Endothelial cell of umbilical vein (primary cell): ENCODE measurements at places on chromosomes 5 and 9. TPM values are rescaled to one million over a fixed set of nuclear protein-coding genes. Genes with fewer than 3 reads are reported as not detected.
A peak's percentile ranks its signal among the peaks of the same experiment; 100 is the strongest.

DNA sequence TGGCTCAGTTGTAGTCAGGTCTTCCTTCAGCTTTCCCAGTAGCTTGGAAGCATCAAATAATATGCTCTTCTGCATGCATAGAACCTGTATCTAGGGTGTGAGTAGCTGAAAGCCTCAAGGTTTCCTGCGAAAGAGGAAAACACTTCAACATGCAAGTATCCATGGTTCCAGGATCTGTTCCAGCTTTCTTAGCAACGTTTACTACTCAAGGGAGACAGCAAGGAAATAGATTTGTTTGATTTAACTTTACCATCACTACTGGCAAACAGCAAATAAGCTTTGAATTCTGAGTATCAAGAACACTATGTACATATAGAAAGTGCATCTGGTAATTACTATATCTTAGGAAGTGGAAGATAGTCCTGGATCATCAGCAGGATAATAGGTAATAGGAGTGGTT, 341.0 kb downstream of the PRR16 start:
- no peak for DNase-seq

Gene ANKRD18A
- 0.21 TPM in 1 of 2 replicates, not detected in the other for total RNA-seq

- no peak for DNase-seq
Observed at GRCh38 chr5:174093123-174093522, 47.6 kb downstream of the NSG2 start.

- peak; percentile 79 for DNase-seq
Observed at GRCh38 chr9:6214903-6215302, 704 bp upstream of the IL33 start.

Gene SLC27A6
- total RNA-seq, result 0.18 TPM in 1 of 2 replicates, not detected in the other

Gene IL12B
- not detected in 2 replicates for total RNA-seq

DNA sequence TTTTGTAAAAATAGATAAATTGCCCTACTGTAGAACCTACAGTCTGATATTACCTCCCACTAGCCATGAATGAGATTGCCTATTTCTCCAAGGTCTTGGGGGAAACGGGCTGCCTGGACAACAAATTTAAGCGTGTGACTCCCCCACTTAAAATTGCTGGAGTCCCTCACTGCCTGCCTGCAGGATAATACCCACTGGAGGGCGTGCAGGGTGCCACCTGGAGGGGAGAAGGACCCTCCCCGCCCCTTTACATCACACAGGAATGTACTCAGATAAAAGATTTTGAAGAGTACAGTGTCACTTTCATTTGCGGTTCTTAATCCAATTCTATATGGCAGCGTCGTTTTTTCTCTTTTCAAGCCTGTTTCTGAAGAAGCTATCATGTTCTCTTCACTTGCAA, 6.2 kb upstream of the TRIM7 start:
- DNase-seq, result no peak

DNA sequence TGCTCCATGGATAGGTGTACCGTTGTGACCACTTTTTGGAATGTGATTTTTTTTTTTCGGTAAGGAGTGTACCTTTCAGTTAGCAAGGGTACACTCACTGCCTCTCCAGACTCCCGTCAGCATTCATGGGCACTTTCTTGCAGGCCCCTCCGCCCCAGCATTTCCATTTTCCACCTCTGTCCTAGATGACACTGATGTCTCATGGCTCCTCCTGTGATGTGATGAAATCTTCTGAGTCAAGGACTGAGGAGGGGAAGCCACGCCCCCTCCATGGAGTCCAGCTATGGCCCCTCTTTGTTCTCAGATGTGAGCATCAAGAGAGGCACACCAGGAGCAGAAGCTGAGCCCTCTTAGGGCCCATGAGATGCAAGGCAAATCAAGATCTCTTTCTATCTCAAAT, 61.8 kb downstream of the CTSL start:
- no peak for DNase-seq

Gene PCDHAC1
- not detected in 2 replicates for total RNA-seq

Gene ARHGEF37
- total RNA-seq, result 7.0 and 7.1 TPM in 2 replicates

DNA sequence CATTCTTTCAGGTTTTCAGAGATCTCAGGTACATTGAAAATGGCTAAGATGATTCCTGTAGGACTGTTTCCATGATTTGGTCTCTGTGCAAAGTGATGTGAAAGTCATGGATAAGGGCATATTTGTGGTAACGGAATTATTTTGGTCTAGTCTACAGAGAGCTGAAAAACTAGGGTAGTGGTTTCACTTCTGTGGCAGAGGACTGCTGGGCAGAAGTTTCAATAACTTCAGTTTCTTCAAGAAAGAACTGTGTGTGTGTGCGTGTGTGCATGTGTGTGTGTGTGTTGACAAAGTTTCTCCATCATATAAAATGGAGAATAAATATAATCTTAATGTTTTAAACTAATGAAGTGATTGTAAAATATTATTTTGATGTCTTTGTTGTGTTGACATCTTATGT, 4.3 kb downstream of the CNOT8 start:
- no peak for DNase-seq

Gene CMBL
- 14.3 and 15.9 TPM in 2 replicates for total RNA-seq

Gene NR2F1
- 21.5 and 23.9 TPM in 2 replicates for total RNA-seq

Gene AKNA
- total RNA-seq, result 19.9 and 22.4 TPM in 2 replicates

DNA sequence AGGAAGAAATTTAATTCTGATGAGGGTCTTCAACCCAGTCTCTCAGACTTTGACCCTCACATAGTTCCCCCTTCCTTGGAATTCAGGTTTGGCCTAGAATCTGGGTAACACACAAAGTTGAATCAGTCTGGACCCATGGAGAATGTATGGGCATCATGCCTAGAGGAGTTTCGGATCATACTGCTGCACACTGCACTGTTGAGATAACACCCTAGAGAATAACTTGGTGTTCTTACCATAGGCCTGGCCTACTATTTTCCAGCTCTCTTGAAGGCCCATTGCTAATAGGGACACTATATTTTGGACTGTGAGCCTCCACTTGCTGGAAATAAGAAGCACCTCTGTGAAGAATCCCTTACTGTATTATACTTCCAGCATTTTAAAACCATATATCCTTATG, 413.5 kb downstream of the PLK2 start:
- DNase-seq, result peak; percentile 0

Gene SPOUT1
- 51.6 and 59.3 TPM in 2 replicates for total RNA-seq

GRCh38 chr5:140075371-140075770, 32.3 kb upstream of the NRG2 start:
- no peak for DNase-seq

DNA sequence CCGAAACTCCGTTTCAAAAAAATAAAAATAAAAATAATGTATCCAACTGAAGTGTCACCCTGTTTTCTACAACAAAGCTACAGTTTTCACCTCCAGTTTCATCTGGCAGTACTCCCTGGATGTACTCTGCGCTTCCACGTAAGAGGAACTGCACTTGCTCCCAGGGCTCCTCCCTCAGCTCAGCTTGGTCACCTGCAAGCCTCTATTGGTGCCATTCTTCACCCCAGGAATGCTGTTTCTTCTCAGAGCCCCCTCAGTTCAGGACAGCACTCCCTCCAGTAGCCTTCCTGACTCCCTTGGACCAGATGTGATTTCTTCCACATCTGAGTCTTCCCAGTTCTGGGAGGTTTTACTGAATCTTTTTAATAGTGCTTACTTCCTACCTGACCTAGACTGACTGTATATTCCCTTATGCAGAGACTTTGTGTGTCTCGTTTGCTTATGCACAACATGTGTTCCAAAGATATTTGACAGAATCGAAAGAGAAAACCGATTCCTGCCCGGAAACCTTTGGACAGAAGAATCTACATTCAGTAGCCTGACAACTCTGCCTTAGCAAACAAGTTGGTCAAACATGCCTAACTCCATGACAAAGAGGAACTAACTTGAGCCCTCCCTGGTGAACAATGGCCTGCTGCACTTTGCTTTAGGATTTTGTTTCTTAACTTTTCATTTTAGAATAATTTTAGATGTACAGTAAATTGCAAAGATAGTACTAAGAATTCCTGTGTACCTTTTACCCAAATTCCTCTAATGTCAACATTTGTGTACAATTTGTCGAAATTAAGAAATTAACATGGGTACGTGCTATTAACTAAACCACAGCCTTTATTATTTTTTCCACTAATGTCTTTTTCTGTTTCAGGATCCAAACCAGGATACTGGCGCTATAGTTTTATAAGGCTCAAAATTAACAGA, 814 bp downstream of the CCDC125 start:
- no peak for DNase-seq

GRCh38 chr5:78766412-78766762, 117.8 kb upstream of the LHFPL2 start:
- no peak for DNase-seq

GRCh38 chr5:179788193-179788854, 5.5 kb upstream of the LTC4S start:
- no peak for DNase-seq

DNA sequence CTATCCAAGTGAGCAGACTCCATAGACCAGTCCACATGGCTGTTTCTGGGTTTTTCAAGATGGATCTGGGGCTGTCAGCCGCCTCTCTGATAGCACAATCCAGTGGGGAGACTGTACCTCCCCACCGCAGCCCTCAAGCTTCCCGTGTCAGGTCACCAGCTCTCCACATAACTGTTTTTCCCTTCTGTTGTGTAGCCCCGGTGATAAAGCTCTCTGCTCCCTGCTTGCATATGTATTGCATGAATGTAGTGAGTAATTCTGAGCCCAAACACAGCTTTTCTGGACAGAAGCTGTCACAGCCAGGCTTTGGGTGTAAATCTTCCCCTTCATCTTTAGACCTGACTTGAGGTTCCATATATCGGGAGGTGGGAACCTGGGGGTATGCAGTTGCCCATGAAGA, 23.1 kb upstream of the CFAP157 start:
- DNase-seq, result no peak
